Skeletal muscle tissue (tissue), 5 donors: ENCODE measurements at places on chromosomes 7 and 10. TPM values are rescaled to one million over a fixed set of nuclear protein-coding genes. Genes with fewer than 3 reads are reported as not detected.

TMEM178B gene
- 0.52 TPM for total RNA-seq

TFPI2 gene
- total RNA-seq, result 1.0 TPM

CCDC146 gene
- 16.7 TPM for total RNA-seq

CYP2C19 gene
- total RNA-seq, result not detected

TAS2R38 gene
- not detected for total RNA-seq

PON1 gene
- not detected for total RNA-seq

GPRIN2 gene
- 0.52 TPM for total RNA-seq

SLC39A12 gene
- under 0.01 TPM for total RNA-seq

NAT16 gene
- total RNA-seq, result not detected

NFE2L3 gene
- total RNA-seq, result under 0.01 TPM

FOXI2 gene
- not detected for total RNA-seq

SUN3 gene
- not detected for total RNA-seq

PDE1C gene
- total RNA-seq, result 2.1 TPM

OGDHL gene
- total RNA-seq, result 0.52 TPM

TMEM140 gene
- total RNA-seq, result 1.6 TPM

HTR5A gene
- total RNA-seq, result not detected

ADRA2A gene
- total RNA-seq, result 2.1 TPM

CNTNAP2 gene
- total RNA-seq, result 14.1 TPM

FAM25C gene
- not detected for total RNA-seq

TMEM184A gene
- not detected for total RNA-seq

NODAL gene
- not detected for total RNA-seq

TCAF1 gene
- 90.3 TPM for total RNA-seq

TPK1 gene
- total RNA-seq, result 7.3 TPM

SPDYE1 gene
- total RNA-seq, result not detected

SYT15B gene
- total RNA-seq, result not detected

CAV1 gene
- 175 TPM for total RNA-seq

ESYT2 gene
- total RNA-seq, result 38.1 TPM

PLCE1 gene
- total RNA-seq, result 29.2 TPM

TAS2R41 gene
- not detected for total RNA-seq

ENTPD7 gene
- total RNA-seq, result 4.7 TPM
